Stimulated activated CD4-positive, alpha-beta T cell treated with anti-CD3 and anti-CD28 coated beads, TNF-alpha, amount 100 ng/mL, for 48 hours (primary cell): ENCODE measurements at places on chromosomes 3 and 15.

GRCh38 chr3:194688200-194688740 lies 2.6 kb downstream of the FAM43A start:
- DNase-seq = no peak

- no peak for DNase-seq
Measured at GRCh38 chr3:107235193-107235927, 141.9 kb upstream of the CCDC54 start.

- DNase-seq = no peak
Measured at GRCh38 chr15:79067072-79067833, 23.3 kb downstream of the RASGRF1 start.

- DNase-seq = no peak
Measured at GRCh38 chr3:151813799-151814198, at the start of gene AADAC. AADAC (plus strand) TSS chr3:151814116; CDS start chr3:151814163, 47 bp downstream.

- DNase-seq = no peak
Measured at GRCh38 chr3:187491371-187491770, 123.2 kb downstream of the RTP4 start.

DNA sequence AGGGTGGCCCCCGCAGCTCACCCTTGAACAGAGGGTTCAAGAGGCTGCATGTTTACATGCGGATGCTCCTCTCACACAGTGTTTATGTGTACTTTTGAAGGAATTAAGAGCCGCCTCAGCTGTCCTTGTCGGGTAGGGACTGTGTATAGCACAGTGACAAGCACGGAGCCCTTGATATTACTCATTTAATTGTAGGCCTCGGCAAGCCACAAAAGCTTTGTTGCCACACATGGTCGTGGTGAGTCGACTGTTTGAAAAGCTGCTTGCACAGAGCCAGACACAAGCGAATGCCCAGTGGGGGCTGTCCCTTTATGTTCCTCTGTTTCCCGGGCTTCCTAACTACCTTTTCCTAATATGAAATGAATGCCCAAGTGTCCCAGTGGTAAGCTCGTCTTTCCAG lies 4.5 kb downstream of the ESYT3 start:
- no peak for DNase-seq

- DNase-seq = no peak
Measured at GRCh38 chr3:129695230-129695629, 88.8 kb upstream of the PLXND1 start.

- no peak for DNase-seq
Measured at GRCh38 chr3:9914011-9914410, 2.9 kb upstream of the IL17RC start.

DNA sequence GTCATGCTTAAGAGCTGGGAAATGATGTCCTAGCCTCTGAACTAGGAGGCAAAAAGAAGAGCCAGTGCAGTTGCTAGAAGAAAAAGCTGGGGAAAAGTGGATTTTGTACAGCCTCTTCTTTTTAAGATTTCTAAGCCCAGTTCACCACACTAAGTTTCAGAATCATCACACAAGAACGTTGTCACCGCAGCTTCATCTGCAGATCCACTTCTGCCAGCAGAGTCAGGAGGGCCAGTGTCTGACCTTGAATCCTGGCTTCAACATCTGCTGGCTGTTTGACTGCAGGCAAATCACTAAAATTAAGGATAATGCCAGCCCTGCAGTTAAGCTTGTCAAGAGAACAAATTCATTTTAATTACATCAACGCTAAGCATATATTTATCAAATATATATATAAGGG lies 36.2 kb downstream of the HDC start:
- no peak for DNase-seq
